ENCODE measurements at places on chromosomes 1 and 21.

- no peak for DNase-seq
Observed at GRCh38 chr1:25148673-25149300, 83.5 kb downstream of the SYF2 start.

- DNase-seq = no peak
Observed at GRCh38 chr1:168234846-168235547, 9.2 kb downstream of the SFT2D2 start.

- no peak for DNase-seq
Observed at GRCh38 chr1:55038974-55039341, 390 bp upstream of the PCSK9 start.

- no peak for DNase-seq
Observed at GRCh38 chr1:3277623-3278022, 176.8 kb upstream of the ARHGEF16 start.

DNA sequence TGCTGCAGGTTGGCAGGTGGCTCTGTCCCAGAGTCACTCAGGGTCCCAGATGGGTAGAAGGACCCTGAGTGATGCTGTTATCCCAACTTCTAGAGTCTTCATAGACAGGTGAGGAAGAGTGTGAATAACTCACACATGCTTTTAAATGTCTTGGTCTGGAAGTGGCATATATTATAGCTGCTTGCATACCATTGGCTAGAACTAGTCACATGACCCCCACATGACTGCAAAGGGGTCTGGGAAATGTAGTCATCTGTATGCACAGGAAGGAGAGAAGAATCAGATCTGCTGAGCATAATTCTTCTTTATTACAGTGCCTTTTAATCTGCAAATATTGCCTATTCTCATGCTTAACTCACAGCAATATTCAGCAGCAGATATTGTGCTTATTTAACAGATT, 28.2 kb upstream of the KLHDC7A start:
- DNase-seq = no peak

DNA sequence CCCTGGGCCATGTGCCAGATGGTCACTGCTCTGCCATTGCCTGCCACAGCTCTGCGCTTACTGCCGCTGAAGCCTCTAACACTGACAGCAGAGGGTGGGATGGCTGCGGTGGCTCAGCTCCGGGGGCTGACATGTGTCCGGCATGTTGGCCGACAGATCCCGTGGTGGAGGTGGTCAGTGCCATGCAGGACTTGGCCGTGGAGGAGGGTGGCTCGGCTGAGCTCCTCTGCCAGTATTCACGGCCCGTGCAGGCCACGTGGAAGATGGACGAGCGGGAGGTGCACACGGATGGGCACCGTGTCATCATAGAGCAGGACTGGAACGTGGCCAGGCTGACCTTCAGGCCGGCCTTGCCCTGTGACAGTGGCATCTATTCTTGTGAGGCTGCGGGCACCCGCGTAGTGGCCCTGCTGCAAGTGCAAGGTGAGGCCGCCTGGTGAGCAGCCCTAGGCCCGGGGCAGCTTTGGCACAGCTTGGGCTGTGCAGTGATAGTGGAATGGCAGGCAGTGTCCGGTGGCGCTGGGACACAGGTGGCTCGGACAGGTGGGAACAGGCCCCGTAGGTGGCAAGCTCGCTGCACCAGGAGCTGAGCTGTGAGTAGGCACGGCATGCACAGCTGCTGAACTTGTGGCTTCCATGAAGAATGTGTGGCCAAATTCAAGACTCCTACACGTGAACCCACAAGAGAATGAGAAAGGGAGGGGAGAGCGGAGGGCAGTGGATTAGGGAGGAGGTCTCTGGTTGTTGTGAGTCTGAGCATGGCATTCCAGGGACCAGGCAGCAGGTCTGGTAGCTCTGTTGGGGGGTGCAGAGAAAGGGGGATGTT, 91.8 kb downstream of the TRIM11 start:
- DNase-seq = no peak

GRCh38 chr1:221264848-221265247, 385.6 kb downstream of the HLX start:
- no peak for DNase-seq

- DNase-seq = no peak
Observed at GRCh38 chr1:118253053-118253915, 68.3 kb upstream of the SPAG17 start.

DNA sequence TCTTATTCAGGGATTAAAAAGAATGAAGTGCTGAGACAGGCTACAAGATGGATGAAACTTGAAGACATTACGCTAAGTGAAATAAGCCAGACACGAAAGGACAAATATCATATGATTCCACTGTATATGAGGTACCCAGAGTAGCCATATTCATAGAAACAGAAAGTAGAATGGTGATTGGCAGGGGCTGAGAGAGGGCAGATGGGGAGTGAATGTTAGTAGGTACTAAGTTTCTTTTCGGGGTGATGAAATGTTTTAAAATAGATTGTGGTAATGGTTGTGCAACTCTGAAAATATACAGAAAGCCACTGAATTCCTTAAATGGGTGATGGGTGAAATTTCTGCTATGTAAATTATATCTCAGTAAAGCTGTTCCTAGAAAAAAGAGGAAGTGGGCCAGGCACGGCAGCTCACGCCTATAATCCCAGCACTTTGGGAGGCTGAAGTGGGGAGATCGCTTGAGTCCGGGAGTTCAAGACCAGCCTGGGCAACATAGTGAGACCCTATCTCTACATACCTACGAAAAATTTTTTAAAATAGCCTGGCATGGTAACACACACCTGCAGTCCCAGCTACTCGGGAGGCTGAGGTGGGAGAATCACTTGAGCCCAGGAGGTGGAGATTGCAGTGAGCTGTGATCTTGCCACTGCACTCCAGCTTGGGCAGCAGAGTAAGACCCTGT, 15.9 kb downstream of the SLC27A3 start:
- no peak for DNase-seq

DNA sequence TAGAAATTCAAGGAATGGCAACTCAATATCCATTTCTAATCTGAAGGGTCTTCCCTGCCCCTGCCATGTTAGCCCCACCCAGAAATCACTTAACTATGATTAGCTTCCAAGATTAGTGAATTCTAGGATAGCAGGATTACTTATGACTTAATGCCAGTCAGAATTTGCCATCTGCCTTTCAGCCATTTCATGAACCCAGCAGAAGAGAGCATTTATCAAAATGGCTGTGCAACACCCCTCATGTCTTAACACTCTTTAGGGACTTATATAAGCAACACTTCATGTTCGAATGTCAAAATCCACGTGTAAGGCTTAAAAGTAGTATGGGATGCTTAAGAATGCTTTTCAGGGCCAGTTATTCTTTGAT, 288.5 kb downstream of the NFIA start:
- no peak for DNase-seq

- no peak for DNase-seq
Observed at GRCh38 chr1:109849655-109850054, 61.0 kb upstream of the CSF1 start.

DNA sequence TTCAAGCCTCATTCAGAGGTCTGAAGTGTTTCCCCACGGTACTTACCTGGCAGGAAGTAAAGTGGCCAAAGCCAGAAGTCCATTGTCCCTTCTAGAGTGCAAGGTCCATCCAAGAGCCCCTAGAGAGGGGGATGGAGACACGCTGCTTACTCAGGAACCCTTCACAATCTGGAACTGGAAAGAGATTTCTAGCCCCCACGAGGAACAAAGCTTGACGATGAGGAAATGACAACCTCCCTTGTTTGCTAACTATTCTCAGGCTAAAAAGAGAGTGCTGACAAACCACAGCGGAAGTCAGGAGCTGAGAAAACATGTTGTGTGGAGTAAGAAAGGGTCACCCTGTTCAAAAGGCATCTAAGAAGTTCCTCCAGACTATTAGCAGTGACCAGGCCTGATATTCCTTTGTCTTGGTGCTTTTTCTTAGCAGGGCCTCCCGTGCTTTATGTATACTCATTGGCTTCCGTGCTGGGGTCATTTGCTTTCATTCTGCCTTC, at the start of gene FCMR:
FCMR (minus strand) TSS at position 170 of the 494 bp plus-strand sequence; CDS start at position 83, 87 bp downstream.
- DNase-seq = no peak

Data from stimulated activated CD4-positive, alpha-beta T cell treated with anti-CD3 and anti-CD28 coated beads, Interleukin-1b, Interleukin-23, amount 100 ng/mL, for 1 hour (primary cell).